Hepatic stellate cell (primary cell): ENCODE measurements at places on chromosomes 5 and 9.

DNA sequence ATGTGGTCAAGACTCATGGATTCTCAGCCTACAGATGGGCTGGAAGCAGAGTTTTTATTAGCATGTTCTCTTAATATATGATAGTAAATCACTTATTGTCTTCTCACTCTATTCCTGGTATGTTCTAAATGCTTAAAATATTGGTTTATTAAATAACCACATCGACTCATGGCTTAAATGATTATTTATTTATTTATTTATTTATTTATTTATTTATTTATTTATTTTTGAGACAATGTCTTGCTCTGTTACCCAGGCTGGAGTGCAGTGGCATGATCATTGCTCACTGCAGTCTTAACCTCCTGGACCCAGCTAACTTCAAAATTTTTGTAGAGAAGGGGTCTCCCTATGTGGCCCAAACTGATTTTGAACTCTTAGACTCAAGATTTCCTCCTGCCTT, 457.2 kb upstream of the TNC start:
- DNase-seq: no peak

DNA sequence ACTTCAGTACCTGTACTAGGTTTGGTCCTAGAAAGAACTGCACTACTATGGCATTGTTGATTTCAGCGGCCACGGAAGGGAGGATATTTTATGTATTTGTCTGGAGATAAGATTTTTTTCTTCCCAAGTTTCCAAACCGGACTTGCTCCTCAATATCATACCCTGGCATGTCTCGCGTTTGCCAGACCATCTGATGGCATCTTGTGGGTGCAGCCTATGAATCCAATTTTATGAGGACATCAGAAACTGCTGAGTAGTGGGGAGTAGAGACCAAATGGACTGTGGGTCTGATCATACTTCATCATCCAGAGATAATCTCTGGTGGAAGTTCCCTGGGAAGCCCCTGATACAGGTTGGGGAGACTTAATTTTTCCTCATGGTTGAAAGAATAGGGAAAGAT, 716.1 kb upstream of the WWC1 start:
- DNase-seq: no peak

DNA sequence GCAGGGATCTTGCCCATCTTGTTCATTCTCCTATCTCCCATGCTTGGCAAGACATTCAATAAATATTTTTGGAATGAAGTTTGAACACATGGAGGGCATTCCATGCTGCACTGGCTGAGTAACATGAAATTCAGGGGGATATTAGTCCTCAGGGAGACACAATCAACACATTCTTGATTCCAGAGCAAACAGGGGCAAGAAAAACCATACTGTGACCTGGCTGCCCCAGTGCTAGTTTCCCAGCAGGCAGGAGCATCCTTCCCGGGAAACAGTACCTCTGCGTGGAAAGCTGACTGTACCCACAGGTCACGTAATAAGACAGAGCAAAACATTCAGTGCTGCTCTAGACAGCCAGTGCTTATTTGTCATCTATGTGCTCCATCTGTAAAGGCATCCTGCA, 66.3 kb upstream of the SPOCK1 start:
- peak; percentile 62 for DNase-seq

GRCh38 chr5:3225201-3225960, 370.3 kb upstream of the IRX1 start:
- no peak for DNase-seq

GRCh38 chr5:150946351-150946905, 41.6 kb upstream of the ZNF300 start:
- DNase-seq: peak; percentile 22

DNA sequence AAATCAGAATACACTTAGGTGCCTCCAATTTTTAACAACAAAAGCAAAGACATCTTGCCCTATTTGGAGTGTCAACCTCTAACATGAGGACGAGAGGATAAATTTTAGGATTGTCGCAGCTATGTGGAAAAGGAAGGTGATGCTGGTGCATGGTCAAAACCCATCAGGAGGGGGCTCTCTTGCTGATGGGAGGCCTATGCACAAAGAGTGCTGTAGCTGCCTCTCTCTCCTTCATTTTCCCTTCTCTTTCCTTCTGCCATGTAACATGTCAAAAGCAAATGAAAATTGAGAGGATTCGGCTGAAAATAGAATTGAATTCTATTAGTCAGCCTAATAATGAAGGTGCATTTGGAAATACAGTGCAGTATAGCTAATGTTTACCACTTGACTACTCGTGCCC, 578.7 kb upstream of the ZNF462 start:
- DNase-seq: no peak

DNA sequence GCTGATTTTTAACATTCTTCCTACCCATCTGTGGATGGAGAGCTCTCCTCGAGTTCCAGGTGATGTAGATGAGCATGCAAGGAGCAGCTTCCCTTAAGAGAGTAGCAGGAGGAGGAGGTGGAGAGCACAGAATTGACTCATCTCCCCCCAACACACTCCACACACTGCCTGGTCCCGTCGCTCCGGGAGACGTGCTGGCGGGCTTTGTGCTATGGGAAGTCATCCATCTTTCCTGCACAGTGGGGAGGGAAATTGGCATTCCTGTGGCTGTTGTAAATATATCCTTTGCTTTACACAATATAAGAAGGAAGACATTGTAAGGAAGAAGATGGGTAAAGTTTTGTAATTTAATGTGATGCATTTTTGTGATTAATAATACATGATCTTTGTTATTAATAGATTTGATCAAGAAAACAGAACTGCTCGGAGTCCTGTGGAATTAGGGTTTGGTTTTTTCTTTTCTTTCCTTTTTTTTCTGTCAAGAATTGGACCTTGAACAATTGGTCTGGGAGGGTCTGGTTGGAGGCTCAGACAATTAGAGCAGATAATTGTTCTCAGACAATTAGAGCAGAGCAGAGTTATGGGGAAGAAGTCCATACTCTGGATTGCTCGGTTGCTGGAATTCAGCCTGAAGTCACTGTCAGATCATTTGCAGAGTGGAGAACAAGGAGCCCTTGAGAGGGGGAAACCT, 297.8 kb downstream of the GADD45G start:
- no peak for DNase-seq
